ENCODE measurements at places on chromosomes 6 and 20.

GRCh38 chr6:108996208-108996607 lies 98.4 kb downstream of the SESN1 start:
- no peak for DNase-seq

- DNase-seq: no peak
These were observed 50.0 kb downstream of the BCAS1 start for GRCh38 chr20:54020348-54020747.

- DNase-seq: no peak
These were observed 98.8 kb upstream of the BEND6 start for GRCh38 chr6:56856036-56856580.

DNA sequence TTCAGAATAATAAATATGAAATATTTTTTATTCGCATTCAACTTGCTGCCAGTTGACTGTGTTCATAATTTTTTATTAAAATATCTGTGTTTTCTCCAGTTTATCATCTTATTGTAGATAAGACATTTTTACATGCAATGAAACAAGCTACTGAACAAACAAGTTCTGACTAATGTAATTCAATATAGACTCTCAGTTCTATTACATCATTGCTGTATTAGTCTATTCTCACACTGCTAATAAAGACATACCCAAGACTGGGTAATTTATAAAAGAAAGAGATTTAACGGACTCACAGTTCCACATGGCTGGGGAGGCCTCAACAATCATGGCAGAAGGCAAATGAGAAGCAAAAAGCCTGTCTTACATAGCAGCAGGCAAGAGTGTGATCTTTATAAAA lies 1357.7 kb upstream of the CITED2 start:
- DNase-seq: no peak

GRCh38 chr6:7268362-7268761 lies 44.6 kb downstream of the SSR1 start:
- no peak for DNase-seq

- no peak for DNase-seq
These were observed 137.2 kb downstream of the NCOA3 start for GRCh38 chr20:47638851-47639250.

GRCh38 chr20:55882910-55883309 lies 122.4 kb downstream of the CBLN4 start:
- DNase-seq: no peak

DNA sequence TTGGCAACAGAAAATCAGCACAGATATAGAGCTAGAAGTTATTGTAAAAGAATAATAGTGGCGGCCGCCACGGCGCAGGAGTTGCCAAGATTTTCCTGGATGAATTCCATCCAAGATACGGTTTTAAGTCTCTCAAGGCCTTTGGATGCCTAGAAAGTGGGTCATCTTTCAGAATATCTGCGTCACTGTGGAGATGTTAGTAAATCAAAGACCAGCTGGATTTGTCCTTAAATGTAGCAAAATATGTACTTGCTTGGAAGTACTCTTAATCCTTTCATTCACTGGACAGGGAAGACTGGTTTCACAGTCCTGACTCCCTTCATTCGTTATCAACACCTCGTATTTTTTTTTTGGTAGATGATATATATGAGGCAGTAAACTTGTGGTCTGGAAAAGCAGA lies 83.0 kb downstream of the SLC22A3 start:
- DNase-seq: no peak

GRCh38 chr6:39476151-39476550 lies 153.6 kb upstream of the KCNK16 start:
- no peak for DNase-seq

- DNase-seq: no peak
These were observed 626.4 kb upstream of the MMS22L start for GRCh38 chr6:97909380-97909779.

GRCh38 chr6:37648465-37649330 lies 49.0 kb downstream of the MDGA1 start:
- peak; percentile 22 for DNase-seq

GRCh38 chr20:17860301-17861197 lies 108.0 kb downstream of the SNX5 start:
- DNase-seq: no peak

DNA sequence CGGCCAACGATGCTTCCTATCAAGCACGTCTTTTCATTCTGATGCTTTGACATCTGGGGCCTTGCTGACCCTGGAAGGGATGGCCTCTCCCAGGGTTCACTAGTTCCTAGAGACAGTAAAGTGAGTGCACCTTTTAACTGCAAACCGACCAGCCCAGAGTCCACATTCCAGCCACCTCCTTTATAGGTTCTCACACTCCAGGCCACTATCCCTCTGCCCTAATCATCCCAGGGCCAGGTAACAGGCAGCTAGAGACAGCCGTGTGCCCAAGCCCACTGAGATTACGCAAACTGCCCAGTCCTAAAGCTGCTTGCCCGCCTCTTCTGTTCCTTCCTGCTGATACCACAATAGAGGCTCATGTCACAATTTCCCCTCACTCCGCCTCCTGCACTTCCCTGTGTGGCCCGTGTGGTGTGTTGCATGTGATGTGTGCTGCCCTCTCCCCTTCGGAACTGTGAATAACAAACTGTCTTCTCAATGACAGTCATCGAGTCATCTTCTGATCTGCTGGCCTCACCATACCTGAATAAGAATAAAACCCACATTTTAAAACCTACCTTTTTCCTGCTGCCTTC lies 123.7 kb upstream of the EXOC2 start:
- peak; percentile 51 for DNase-seq

GRCh38 chr6:121210943-121211342 lies 123.3 kb downstream of the TBC1D32 start:
- no peak for DNase-seq

DNA sequence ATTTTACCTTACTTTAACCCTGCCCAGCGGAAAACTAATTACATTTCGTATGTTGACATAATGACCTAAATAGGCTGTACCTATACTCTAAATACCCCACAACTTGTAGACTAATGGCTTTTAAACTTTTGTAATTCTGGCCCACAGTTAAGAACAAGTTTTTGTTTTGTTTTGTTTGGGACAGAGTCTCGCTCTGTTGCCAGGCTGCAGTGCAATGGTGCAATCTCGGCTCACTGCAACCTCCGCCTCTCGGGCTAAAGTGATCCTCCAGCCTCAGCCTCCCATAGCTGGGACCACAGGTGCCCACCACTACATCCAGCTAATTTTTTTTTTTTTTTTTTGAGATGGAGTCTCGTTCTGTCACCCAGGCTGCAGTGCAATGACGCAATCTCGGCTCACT lies 5.7 kb upstream of the SASH1 start:
- no peak for DNase-seq

DNA sequence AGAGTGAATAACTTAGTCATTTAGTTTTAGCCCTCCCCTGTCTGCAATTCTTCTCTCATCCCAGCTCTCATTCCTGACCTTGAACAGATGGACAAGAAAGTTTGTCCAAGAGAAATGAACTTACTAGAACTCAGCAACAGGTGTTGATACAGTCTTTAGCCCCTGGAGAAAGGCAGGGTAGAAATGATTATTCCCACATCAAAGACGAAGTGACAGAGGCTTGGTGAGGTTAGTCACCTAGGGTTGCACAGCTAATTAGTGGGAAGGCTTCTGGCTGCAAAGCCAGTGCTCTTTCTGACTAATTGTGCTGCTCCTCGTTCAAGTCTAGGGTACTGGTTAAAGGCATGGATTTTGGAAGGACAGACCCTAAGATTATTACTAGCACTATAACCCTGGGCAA lies 4.5 kb downstream of the ZDHHC14 start:
- no peak for DNase-seq

DNA sequence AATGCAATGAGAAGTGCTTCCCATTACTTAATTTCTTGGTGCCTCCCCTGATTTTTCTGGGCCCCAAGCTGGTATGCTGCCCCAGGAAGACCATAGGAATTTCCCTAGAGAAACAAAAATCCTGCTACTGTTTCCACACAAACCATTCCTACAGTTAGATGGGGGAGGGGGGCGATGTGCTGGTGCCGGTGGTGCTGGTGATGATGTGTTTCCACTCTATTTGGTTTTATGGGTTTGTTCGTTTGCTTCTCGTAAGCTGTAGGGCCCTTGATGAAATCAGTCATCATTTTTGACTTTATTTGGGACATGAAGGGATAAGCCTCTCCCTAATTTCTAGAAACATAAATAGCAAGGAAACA lies 105.1 kb downstream of the MKKS start:
- no peak for DNase-seq

DNA sequence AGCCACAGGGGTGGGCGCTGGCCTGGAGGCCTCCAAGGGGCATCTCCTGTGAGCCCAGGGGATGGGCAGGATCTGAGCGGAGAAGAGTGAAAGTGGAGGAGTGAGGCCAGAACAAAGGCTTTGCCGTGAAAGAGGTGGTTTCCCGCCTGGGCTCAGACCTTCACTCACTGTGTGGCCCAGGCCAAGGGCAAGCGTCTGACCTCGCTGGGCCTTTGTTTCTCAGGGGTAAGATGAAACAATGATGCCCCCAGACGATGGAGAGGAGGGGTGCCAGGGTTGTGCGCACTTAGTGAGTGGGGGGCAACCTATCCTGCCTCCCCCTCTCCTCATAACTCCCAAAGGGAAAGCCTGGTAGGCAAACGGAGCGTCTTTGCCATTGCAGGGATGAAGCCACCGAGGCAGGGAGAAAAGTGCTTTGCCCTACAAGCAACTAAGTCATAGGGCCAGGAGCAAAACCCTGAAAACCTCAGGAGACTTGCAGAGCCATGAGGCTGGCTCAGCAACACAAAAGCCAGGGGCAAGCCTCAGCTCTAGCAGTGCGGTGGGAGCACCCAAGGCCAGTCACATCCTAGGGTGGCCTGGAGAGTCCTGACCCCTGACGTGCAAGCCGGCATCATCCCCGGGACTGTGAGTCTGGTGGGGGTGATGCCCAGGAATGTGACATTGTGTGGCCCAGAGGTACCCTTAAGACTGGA lies 897 bp upstream of the STMN3 start:
- DNase-seq: no peak
